ENCODE measurements at places on chromosomes 11 and 22. TPM values are rescaled to one million over a fixed set of nuclear protein-coding genes. Genes with fewer than 3 reads are reported as not detected.

The TBX1 gene
- polyA plus RNA-seq = not detected

The RTN4R gene
- 5.6 TPM for polyA plus RNA-seq

The RIMBP3C gene
- not detected for polyA plus RNA-seq

The RANBP1 gene
- 72.5 TPM for polyA plus RNA-seq

The FADS1 gene
- polyA plus RNA-seq = 4.7 TPM

The APOBEC3A gene
- not detected for polyA plus RNA-seq

The SCN2B gene
- polyA plus RNA-seq = not detected

The CTSW gene
- polyA plus RNA-seq = 495 TPM

The OR1S1 gene
- polyA plus RNA-seq = not detected

All from naive thymus-derived CD8-positive, alpha-beta T cell (primary cell).